ENCODE measurements at places on chromosomes 12 and 14. TPM values are rescaled to one million over a fixed set of nuclear protein-coding genes. Genes with fewer than 3 reads are reported as not detected.

GRCh38 chr12:44511289-44511688, 364.8 kb downstream of the NELL2 start:
- no peak for DNase-seq

GRCh38 chr14:104794099-104794498, 1.4 kb downstream of the AKT1 start:
- no peak for DNase-seq

DNA sequence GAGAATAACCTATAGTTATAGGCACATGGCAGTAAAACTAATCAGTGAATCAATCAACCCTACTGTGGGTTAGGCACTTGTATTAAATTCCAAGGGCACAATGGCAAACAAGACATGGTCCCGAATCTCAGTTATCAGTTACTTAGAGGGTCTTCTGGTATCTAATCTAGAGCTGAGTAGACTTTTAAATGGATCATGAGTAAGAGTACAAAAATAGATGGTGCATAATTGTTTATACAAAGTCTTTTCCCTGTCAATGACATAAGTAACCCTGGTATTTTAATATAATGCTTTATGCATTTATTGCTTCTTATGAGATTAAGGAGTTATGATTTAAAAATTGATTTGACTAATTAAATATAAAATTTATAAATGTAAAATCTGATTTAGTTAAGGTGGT, 23.0 kb upstream of the KCNJ8 start:
- no peak for DNase-seq

GRCh38 chr14:45133683-45134050, 614 bp downstream of the FKBP3 start:
- DNase-seq = no peak

- DNase-seq = peak; percentile 42
Measured at GRCh38 chr14:89415159-89415558, 1.9 kb downstream of the FOXN3 start.

DNA sequence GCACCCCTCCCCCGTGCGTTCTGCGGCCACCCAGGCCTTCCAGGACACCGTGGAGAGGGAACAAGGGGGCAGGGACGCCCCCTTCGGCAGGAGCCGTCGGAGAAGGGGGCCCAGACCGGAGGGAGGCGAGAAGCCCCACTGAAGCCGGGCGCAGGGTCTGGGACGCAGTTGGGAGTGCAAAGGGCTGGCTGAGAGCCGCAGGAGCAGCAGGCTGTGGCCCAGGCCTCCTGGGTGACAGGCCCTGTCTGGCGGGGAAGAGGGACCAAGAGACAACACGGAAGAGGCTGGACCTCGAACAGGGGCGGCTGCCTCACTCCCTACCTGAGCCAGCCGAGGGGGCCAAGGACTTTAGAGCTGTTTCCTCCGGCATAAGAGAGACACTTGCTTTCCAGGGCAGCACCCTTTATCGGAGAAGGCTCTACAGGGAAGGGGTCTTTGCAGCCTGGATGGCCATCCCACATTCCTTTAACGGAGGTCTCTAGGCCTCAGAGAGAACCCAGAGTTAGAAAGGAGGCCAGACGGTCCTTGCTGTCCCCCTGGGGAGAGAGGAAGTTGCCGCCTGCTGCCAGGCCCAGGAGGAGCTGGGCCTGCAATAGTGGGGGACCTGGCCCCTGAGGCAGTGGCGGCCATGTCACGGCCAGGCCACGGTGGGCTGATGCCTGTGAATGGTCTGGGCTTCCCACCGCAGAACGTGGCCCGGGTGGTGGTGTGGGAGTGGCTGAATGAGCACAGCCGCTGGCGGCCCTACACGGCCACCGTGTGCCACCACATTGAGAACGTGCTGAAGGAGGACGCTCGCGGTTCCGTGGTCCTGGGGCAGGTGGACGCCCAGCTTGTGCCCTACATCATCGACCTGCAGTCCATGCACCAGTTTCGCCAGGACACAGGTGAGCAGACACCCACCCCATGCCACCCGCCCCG, 1.3 kb downstream of the DTX1 start:
- DNase-seq = no peak

FGD6 gene
- 3.4 TPM for polyA plus RNA-seq

PGF gene
- 51.0 TPM for polyA plus RNA-seq

OR6C74 gene
- not detected for polyA plus RNA-seq

CARMIL3 gene
- polyA plus RNA-seq = 0.10 TPM

ABCC9 gene
- polyA plus RNA-seq = 84.5 TPM

GTF2A1 gene
- 19.8 TPM for polyA plus RNA-seq

Measured in hindlimb muscle (tissue), 1 donor.